Epithelial cell of esophagus (primary cell): ENCODE measurements at places on chromosomes 1 and 21.
A peak's percentile ranks its signal among the peaks of the same experiment; 100 is the strongest.

DNA sequence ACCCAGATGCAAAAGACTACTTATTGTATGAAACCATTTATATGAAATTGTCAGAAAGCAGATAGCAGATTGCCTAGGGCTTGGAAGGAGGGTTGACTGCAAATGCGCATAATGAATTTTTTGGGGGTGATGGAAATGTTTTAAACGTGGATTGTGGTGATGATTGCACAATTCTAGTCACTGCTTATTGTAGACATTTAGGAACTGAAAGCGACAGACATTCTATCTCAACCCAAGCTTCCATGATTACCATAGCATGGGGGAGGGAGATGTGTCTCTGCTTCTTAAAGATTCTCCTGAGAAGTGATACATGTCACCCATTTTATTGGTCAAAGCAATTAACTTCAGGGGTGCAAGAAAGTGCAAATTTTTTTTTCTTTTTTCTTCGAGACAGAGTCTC lies 2.8 kb upstream of the MTF2 start:
- DNase-seq = no peak

GRCh38 chr1:170067253-170067819 lies 7.2 kb downstream of the KIFAP3 start:
- DNase-seq = no peak

DNA sequence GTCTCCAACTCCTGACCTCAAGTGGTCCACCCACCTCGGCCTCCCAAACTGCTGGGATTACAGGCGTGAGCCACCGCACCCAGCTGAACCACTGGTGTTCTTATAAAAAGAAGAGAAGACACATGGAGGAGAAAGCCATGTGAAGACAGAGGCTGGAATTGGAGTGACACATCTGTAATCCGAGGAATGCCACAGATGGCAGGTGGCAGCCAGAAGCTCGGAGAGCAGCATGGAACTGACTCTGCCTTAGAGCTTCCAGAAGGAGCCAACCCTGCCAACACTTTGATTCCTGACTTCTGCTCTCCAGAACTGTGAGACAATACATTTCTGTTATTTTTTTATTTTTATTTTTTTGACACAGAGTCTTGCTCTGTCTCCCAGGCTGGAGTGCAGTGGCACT lies 59.0 kb upstream of the ATP2B4 start:
- DNase-seq = no peak

- DNase-seq = no peak
These were observed 1.9 kb downstream of the CHIT1 start for GRCh38 chr1:203227371-203228083.

- no peak for DNase-seq
These were observed 188.6 kb downstream of the HS2ST1 start for GRCh38 chr1:87103074-87103473.

GRCh38 chr1:181255270-181255929 lies 166.9 kb downstream of the IER5 start:
- DNase-seq = peak; percentile 89

- no peak for DNase-seq
These were observed 191.8 kb downstream of the SLC35F3 start for GRCh38 chr1:234096161-234096770.

DNA sequence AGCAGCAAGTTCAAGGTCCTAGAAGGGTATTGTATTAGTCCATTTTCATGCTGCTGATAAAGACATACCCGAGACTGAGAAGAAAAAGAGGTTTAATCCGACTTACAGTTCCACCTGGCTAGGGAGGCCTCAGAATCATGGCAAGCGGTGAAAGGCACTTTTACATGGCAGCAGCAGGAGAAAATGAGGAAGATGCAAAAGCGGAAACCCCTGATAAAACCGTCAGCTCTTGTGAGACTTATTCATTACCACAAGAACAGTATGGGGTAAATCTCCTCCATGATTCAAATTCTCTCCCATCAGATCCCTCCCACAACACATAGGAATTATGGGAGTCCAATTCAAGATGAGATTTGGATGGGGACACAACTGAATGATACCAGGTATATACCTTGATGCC lies 409.5 kb downstream of the NTNG1 start:
- DNase-seq = no peak

GRCh38 chr21:38388203-38388602 lies 110.1 kb downstream of the ERG start:
- no peak for DNase-seq

GRCh38 chr1:112589766-112590165 lies 29.2 kb downstream of the ST7L start:
- DNase-seq = no peak

DNA sequence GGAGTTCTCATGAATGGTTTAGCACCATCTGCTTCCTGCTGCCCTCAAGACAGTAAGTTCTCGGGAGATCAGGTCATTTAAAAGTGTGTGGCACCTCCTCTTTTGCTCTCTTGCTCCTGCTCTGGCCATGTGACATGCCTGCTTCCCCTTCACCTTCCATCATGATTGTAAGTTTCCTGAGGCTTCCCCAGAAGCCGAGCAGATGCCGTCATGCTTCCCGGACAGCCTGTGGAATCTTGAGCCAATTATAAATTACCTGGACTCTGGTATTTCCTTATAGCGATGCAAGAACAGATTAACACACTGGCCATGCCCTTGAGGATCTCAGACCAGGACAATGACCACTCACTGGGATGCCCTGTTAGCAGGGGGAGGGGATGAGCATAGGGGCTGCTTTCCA lies 212.3 kb downstream of the MATN1 start:
- DNase-seq = no peak

DNA sequence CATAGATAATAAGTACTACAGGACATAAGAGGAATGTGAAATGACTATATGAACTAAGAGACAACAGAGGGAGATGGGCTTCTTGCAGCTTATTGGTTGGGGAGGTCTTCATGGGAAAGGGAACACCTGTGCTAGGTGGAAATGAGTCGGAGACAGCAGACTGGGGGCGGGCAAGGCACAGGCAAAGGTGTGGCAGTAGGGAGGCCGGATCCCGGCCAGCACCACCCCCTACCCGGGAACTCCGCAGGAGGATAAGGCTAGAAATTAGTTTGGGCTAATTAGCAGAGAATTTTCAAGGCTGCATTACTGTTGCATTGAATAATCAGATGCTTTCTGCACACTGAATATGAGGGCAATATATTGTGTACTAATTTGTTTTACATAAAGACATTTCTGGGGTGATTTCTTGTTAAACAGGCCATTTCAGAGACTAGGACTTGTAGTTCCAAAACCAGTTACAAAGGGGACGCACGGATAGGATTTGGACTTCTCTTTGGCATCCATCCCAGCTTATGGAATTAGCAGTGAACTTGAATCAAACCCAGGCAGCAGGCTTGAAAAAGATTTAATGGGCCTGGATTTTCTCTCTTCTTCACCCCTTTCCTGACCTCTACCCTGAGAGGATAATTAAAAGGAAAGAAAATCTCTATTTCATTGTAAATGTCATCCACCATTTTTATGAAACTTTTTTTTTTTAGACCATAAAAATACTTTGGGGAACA lies 2.2 kb upstream of the HUNK start:
- no peak for DNase-seq

GRCh38 chr1:85464497-85465098 lies 361 bp downstream of the DDAH1 start:
- peak; percentile 41 for DNase-seq

GRCh38 chr1:64515427-64515826 lies 45.5 kb downstream of the CACHD1 start:
- peak; percentile 59 for DNase-seq

DNA sequence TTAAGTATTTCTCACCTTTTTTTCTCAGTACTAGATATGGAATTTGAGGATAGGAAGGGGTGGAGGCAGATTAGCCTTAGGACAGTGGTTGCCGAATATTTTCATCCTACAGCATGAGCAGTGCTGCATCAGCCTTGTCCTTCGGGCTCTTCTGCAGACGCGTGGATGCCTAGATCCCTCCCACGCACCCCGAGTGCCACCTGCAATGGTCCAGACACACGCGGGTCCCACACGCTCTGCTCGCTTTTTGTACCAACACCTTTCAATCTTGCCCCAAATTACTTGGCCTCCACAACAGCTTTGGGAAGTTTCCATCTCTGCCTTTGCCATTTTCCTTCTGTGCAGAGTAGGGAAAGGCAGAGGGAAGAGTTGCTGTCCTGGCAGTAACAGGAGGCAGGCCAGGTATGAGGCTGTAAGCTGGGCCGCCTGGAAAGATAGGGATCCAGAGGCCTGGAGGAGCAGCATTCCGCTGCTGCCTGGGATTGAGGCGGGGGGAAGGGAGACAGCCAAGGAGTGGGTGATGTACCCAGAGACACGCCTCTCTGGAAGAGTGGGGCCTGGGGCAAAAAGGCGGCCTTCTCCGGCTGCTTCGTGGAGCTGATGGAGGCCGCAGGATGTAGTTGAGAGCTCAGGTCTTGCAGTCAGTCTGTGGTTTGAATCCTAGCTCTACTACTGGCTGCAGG lies 467.7 kb downstream of the KIF26B start:
- DNase-seq = no peak

DNA sequence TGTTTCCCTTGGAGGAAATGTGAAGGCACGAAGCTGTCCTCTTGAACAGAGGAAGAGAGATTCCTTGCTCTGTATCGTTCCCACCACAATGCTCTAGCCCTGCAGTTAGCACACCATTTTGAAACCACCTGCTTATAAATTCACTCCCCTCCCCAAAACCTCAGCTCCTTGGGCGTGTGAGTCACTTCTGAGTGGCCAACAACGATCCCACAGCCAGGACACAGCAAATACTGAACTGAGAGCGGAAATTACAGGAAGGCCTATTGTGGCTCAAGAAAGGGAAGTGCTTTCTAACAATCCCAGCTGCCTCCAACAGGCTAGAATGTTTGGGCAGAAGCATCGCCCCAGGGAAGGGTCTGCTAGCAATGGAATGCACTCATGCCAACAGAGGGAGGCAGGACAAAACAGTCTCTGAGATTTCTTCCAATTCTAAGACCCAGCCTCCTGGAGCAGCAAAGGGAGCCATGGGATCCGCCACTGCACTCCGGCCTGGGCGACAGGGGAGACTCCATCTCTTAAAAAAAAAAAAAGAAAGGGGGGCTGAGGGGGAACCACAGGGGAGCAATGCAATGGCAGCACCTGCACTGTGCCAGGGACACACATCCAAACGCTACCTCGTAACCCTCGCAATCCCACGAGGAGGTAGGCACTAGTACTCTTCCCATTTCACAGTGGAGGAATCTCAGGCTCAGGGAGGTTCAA lies 1.9 kb downstream of the TMEM53 start:
- DNase-seq = peak; percentile 70

- DNase-seq = peak; percentile 32
These were observed 476 bp downstream of the BATF3 start for GRCh38 chr1:212699104-212699624.

DNA sequence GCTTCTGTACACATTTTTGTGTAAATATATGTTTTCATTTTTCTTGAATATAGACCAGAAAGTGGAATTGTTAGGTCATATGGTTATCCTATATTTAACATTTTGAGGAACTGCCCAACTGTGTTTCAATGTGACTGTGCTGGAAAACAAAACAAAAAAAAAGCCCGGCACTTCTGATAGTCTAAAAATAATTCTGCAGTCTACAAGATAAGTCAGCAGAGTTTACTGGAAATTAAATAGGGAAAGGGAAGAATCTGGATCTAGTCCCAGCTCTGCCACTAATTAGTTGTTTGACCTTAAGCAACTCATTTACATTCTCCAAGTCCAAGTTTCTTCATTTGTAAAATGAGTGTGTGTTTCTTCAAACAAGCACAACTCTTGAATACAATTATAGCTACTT lies 869.1 kb upstream of the B3GALT2 start:
- no peak for DNase-seq

- DNase-seq = no peak
These were observed 15.7 kb downstream of the PKNOX1 start for GRCh38 chr21:42989816-42990650.

DNA sequence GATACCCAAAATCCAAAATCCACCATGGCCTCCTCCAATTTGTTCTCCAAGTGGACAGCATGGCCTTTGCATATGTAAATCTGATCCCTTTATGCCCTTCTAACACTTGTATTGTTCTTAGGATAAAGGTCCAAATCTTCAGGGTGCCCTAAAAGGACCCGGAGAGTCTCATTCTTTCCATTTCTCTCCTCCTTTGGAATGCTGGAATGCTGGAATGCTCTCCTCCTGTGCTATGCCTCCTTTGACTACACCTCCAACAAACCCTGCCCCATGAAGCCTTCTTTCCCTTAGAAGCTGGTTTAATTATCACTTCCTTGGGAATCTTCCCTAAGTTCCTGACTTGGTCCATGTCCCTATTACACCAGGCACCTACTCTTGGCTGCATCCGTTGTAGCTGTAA lies 484.8 kb upstream of the RUNX1 start:
- DNase-seq = no peak

- no peak for DNase-seq
These were observed 75.0 kb downstream of the SSBP3 start for GRCh38 chr1:54331091-54331772.

DNA sequence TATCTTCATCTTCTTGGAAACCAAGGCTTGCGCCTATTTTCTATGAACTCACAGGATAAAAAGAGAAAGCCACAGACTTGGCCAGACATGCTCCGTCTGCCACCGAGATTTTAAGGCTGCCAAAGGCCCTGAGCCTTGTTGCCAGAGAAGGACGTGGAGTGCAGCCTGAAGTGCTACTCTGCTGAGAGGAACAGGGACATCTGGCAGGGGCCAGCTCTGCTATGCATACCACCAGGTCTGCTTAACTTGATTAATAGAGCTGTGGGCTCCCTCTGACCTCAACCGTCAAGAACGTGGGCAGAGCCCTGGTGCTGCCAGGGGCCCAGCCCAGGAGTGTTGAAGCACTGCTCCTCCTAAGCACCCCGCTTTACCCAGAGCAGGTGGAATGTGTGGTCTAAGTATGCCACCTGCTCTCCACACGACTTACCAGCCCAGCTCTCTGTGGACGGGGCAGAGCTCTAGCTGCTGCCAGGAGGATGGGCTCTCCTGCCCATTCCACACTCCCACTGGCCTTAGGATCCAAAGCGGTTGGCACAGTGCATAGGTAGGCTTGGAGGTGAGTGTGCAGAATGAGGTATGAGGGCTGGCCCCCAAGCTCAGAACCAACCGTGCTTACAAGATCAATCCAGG lies 10.6 kb downstream of the HCRTR1 start:
- DNase-seq = no peak

DNA sequence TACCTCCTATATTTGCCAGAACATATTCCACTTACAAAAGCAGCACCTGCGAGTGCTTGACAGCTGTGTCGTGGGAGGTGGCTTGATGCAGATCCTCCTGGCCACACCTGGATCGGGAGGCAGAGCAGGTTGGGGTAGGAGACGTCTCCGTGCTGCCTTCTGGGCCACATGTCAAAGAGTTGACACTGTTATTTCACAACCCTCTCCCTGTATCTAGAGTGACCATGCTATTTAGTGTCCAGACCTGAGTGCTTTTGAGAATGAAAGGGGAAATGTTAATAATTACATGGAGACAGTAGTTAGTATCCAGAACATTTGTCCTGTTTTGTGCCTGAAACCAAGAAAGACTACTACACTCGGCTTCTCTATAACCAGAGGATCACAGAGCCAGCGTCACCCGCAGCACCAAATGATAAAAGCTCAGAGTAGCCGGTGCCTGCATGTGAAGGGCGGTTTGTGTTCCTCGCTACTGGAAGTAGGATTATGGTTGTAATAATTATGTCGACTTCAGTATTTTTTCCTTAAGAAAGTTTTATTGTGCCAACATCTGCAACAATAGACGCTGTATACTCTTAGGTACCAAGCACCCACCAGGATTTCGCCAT lies 77.1 kb downstream of the GALNT2 start:
- no peak for DNase-seq

- DNase-seq = peak; percentile 73
These were observed 380.5 kb upstream of the CAMK1G start for GRCh38 chr1:209202830-209203532.

GRCh38 chr1:212528501-212528900 lies 80.1 kb upstream of the ATF3 start:
- DNase-seq = no peak

GRCh38 chr1:191709215-191709614 lies 449.0 kb upstream of the RGS18 start:
- no peak for DNase-seq

GRCh38 chr1:67322442-67322841 lies 14.8 kb downstream of the IL12RB2 start:
- DNase-seq = no peak
